ENCODE measurements at places on chromosomes 3 and 15.

DNA sequence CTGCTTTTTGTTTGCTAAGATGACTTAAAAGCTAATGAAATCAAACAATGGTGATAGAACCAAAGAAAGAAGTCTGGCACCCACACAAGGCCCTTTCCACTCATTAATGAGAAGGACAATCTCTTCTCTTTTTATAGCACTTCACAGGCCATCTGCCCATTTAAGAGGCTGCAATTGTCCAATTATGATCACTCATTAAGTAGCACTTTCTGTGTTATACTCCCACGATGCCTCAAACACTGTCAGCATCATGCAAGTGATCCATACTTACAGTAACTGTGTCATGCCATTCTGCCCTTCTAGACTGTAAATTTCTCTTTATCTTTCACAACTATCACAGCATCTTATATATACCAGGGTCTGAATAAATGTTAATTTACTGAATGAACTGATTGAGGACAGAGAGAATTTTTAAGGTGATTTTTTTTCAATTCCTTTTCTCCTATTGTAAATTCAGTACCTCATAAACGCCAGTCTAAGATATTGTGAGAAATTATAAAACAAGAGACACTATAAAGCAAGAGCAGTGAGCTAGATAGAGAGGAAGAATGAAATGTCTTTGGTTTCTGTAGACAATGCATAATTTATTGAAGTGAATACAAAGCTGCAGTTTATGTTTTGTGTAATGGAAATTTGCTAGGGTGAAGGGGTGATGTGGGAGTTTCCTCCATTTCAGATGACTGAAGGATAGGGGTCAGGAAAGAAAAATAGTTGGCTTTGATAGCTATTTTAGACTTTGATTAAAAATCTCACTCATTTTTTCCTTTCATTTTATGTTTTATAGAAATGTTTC is 17.3 kb downstream of the CD200 start:
- DNase-seq, result no peak

DNA sequence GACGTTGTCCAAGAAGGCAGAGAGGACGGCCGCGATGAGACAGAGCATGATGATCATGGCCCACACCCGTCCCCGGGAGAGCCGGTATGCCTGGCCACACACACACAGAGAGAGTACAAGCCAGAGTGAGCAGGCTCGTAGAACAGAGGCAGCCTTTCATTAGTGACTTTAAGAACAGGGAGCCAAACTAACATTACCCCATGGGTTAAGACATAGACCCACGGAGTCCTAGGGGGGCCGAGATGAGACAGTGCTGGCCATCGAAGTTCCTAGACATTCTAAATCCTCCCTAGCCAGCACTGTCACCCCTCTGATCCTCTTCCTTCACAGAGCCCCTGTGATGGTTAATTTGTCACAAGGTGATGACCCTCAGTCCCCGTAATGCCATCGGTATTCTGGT is 114.0 kb downstream of the OCA2 start:
- DNase-seq, result no peak

DNA sequence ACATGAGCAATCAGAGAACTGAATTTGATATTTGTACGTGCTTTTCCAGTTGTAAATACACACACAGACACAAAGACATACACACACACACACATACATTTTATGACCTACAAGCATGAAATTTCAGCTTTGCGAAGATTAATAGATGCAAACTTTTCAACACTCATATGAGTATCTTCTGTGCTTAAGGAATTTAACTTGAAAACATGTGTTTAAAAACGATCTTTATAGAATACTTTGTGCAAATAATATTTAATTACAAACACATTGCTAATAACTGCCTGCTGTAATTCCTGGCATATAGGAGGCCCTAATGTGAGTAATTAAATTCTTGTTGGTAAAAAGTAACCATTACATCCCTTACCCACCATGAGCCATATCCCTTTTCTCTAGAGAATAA is 107.7 kb upstream of the PLSCR5 start:
- DNase-seq, result no peak

- no peak for DNase-seq
Observed at GRCh38 chr3:38653685-38654537, 4.4 kb upstream of the SCN5A start.

- DNase-seq, result no peak
Observed at GRCh38 chr3:30632065-30632464, 25.7 kb downstream of the TGFBR2 start.

GRCh38 chr3:136920904-136921611 is 36.7 kb upstream of the IL20RB start:
- no peak for DNase-seq

- no peak for DNase-seq
Observed at GRCh38 chr3:15819576-15819975, 21.8 kb upstream of the ANKRD28 start.

DNA sequence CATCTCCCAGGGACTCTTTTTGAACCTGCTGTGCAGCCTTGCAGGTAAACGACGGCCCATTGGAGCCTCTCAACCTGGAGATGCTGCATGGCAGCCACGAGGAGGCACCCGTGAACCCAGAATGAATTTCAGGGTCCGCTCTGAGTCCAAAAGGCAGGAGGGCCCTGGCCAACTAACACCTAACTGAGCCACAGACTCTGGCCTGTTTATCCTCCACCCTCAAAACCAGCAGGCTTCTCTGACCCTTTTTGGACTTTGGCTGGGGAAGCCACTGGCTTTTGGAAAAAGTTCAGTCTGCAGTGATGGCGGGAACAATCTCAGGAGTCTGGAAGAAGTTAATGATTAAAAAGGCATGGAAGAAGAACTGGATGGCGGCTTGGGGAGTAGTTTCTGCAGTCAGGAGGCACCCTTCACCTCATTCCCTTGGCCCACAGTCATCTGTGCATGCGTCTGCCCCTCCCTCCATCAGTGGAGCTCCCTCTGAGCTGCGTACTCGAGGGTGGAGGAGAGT is 4.1 kb downstream of the PXYLP1 start:
- DNase-seq, result no peak

DNA sequence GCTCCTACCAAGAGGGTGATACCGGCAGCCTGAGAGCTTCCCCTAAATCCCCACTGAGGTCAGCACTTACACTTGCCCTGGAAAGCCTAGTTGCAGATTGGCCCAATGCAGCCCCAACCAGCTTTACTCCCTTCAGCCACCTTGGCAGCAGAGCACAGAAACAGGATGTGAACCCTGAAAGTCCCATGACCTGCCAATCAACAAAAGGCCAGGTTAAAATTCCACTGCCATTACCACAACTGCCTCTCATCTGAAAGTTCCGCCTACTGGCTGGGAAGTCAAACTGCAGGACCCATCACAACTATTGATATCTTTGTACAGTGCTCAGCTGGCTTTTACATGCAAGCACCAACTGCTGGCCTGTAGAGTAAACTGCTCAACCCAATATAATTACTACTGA is 156.2 kb downstream of the ZMAT3 start:
- DNase-seq, result no peak

- no peak for DNase-seq
Observed at GRCh38 chr3:149087208-149087607, 875 bp upstream of the HLTF start.

DNA sequence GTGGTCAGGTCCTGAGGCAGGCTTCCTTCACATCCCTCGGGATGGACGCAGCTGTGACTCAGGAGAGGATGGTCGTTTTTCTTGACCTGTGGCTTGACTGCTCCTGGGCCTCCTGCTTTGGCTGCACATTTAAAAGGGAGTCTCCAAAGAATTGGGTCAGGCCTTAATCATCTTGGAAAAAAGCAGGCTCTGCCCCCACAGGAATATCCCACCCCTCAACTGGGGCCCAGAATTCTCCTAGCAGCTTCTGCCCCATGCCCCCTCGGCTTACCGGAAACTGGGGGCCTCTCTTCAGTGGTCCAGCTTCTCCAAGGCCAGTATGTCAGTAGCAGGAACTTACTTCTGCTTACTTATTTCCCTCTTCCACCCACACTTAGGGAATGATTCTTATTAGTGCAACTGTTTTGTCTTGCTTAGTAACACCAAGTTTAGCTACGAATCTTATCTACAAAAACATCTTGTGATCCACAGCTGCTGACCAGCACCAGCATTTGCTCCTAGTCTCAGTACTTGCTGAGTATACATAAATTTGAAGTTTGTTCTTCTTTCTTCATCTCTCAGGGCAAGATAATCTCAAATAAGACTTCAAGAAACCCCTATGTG is 35.7 kb downstream of the ATG7 start:
- DNase-seq, result no peak

GRCh38 chr3:119643528-119643927 is 16.9 kb downstream of the POPDC2 start:
- DNase-seq, result no peak

DNA sequence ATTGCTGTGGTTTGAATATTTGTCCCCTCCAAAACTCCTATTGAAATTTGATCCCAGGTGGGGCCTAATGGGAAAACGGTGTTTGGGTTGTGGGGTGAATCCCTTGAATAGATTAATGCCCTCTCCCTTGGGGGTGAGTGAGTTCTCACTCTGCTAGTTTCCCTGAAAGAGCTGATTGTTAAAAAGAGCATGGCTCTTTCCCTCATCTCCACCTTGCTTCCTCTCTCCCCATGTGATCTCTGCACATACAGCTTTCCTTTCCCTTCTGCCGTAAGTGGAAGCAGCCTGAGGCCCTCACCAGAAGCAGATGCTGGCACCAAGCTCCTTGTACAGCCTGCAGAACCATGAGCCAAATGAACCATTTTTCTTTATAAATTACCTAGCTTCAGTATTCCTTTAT is 394.9 kb upstream of the WNT5A start:
- no peak for DNase-seq

- no peak for DNase-seq
Observed at GRCh38 chr3:107426223-107426622, 49.0 kb downstream of the CCDC54 start.

DNA sequence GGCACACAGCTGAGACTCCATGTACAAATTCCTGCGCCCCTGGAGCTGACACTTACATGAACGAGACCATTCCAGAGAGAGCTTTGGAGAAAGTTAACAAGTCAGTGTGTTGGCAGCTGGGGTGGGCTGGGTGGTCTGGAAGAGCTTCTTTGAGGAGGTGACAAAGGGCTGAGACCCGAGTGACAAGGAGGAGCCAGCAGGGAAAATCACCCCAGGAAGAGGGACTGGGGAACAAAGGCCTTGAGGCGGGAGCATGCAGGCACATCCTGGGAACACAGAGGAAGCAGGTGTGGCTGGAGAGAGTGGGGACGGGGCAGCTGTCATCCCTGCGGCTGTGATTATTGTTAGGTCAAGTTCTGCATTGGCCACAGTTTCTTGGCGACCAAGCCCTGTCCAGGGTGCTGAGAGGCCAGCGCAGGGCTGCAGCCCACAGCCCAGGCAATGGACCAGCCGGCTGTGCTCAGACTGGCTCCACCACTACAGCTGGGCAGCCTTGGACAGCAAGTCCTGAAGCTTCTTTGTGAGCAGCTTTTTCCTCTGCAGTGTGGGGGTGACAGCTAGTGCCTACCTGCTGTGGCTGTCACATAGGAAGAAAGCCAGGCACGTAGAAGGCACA is 34.2 kb upstream of the PRR23E start:
- DNase-seq, result no peak

GRCh38 chr15:84917452-84917851 is 33.0 kb downstream of the SLC28A1 start:
- no peak for DNase-seq

DNA sequence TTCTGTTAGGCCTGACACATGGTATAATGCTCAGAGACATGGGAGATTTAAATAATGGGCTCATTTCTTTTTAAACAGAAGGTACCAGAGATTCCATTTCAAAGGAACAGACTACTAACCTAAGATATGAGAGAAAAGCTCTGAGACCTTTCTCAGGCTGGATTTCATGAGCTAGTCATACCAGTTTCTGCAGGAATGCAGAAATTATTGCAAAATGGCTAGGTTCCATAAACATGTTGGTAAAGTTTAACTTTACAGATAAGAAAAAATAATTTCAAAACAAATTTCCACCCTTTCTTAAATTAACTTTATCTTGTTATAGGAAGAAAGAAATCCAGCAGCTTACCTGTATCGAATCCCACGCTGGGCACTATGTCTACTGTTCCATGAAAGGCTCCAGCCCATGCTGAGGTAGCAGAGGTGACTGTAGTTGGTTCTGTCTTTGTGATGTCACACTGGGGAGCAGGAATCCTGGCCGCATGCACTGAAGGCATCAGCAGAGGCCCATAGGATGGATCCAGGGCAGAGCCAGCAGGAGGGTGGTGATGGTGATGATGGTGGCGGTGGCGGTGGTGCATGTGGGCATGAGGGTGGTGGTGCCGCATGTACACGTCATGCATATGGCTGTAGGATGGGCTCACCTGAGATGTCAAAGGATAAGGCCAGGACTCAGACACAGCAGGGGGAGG is 22.6 kb downstream of the VGLL3 start:
- DNase-seq, result no peak

All from stimulated activated CD4-positive, alpha-beta T cell treated with anti-CD3 and anti-CD28 coated beads, Interleukin-1b, Interleukin-23, amount 100 ng/mL, for 48 hours (primary cell).